GM12864 (cell line): ENCODE measurements at places on chromosomes 11 and 22.

- no peak for DNase-seq
These were observed 79.0 kb downstream of the APIP start for GRCh38 chr11:34836958-34837856.

GRCh38 chr22:44412136-44412731 lies 85.8 kb downstream of the RTL6 start:
- DNase-seq = no peak

DNA sequence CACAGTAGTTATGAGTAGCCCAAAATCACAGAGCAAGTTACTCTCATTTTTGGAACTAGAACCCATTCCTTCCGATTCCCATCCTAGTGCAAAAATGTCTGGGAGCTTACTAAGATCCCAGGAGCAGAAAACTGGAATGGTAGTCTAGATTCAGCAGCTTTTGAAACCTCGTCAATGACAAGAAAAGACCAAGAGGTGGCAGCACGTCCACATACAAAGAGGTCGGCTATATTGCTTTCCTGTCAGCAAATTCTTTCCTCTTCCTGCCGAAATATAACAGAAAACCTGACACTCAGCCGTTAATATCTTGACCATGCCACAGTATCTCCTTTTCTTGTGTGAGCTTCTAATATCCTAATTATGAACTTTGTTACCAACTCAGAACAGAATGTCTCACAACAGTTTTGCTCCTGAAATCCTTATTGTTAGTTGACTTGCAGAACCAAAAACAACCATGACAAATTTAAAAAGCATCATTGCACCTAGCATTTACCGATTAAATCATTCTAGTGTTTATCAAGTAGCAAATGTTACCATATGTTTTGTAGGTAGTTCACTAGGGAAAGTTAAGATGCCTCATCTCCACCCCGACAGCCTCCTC lies 92.8 kb upstream of the OR9G4 start:
- DNase-seq = peak; percentile 10

- no peak for DNase-seq
These were observed 26.7 kb downstream of the SLC5A1 start for GRCh38 chr22:32069579-32070372.

DNA sequence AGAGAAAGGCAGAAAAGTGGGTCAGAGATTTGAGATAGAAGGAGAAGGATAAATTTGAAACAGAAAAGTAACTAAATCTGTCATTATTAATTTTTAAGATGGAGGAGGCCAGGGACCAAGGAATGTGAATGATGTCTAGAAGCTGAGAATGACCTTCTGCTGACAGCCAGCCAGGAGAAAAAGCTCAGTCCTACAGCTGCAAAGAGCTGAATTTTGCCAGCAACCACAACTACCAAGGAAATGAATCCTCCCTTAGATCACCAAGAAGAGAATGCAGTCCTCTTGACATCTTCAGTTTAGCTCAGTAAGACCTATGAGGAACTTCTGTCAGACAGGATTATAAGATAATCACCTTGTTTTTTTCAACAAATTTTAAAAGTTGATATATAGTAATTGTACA lies 538.2 kb downstream of the LRRC4C start:
- DNase-seq = no peak

- no peak for DNase-seq
These were observed 9.8 kb upstream of the MPEG1 start for GRCh38 chr11:59222464-59223060.

DNA sequence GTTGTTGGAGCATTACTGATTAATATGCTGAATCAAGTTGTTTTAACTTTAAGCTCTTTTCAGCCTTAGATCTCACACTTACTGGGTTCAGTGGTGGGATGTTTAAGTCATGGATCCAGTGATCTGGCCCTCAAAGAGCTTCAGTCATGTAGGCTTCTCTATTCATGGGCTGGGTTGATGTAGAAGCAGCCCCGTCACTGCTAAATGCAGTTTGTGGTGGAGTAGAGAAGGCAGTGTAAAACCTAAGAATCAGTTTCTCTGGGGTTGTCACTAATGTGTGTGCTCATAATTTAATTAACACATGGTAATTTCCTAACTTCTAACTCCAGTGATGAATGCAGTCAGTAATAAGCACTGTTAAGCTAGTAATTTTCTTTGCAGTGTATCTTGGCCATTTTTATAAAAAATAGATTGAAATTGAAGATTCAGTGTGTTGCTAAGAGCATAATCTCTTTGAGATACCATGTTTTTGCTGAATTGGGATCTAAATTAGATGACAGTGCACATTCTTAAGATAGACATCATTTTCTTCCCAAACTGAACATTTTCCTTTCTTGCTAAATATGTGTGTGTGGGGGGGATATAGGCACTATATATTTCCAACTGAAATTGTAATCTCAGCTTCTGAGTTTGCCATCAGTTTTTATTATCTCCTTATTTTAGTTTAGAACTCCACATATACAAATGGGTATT lies 9.0 kb downstream of the SPCS2 start:
- no peak for DNase-seq

DNA sequence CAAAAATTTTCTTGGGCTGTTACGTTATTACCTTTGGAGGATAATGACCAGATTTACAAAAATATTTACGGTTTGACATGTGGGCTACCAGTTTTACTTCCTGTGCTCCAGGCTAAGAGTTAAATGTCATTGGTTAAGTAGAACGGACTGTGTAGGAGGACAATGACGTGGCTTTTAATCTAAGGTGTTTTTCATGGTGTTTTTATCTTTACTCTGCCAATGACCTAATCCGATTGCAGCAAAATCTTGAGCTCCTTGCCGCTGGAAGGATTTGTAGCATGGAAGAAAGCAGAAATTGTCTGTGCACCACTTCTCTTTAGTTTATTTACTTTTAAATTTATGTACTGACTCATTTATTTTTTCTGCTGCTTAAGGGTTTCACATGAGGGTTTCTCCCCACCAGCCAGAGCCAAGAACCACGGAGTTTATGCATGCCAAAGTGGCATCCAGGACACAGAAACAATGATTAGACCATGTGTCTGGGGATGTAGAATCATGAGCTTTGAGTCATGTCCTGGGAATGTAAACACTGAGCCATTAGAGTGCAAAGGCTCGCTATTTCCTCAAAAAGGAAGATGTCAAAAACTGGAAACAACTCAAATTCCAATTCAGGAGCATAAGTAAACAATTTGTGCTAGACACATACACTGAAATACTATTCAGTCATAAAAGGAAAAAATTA lies 1.9 kb upstream of the CARD16 start:
- no peak for DNase-seq

DNA sequence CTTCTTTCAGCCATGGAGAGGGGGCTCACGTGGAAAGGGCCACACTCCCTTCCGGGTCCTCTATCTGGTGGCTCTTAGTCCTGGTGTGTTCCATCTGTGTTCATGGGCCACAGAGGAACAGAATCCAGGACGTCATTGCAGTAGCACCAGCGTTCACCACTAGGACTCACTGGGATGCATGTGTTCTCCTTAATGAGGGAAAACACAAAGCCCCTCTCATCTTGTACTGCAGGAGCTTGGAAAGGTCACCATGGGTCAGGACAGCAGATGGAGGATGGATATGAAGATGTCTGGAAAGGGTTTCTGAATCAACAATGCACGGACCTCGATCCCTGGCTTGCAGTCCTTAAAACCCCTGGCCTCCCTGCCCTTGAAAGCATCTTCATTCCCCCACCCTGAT lies 113.8 kb upstream of the THY1 start:
- no peak for DNase-seq

DNA sequence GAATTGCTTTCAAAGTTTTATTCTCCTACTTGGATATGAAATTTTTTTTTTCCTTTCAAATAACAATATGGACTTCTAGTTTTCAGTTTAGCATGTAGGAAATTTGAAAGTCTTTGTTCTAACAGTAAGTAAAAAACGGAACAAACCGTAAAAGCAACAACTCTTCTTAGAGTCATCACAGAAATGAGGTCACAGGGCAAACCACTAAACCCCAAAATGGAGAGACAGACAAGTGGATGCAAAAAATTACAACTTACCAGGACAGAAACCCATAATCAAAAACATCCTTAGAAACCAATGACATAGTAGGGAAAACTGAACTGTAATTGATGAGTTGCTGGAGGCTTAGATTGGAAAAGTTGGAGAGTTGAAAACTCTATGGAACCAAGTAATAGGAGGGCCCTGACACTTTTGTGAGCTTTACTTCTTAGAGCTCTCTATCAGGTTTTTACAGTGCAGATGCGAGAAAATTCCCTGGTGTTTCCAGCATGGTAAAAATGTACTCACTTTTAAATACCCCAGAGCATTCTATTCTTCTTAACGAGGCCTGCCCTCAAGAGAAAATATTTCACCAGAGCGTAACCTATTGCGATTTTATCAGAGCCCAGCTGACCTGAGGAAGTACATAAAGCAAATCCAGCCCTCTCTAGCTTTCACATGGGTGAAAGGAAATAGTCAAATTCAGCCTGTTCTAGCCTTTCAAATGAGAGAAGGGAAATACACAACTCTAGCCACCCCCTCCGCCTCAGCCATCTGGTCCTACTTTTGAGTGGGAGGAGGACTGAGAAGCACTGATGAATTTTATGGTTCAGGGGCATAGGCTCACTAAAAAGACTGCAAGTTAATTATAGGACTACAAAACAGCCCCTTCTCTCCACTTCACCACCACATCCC lies 39.1 kb downstream of the CASP12 start:
- DNase-seq = no peak

GRCh38 chr11:11280826-11281225 lies 72.2 kb downstream of the CSNK2A3 start:
- no peak for DNase-seq

DNA sequence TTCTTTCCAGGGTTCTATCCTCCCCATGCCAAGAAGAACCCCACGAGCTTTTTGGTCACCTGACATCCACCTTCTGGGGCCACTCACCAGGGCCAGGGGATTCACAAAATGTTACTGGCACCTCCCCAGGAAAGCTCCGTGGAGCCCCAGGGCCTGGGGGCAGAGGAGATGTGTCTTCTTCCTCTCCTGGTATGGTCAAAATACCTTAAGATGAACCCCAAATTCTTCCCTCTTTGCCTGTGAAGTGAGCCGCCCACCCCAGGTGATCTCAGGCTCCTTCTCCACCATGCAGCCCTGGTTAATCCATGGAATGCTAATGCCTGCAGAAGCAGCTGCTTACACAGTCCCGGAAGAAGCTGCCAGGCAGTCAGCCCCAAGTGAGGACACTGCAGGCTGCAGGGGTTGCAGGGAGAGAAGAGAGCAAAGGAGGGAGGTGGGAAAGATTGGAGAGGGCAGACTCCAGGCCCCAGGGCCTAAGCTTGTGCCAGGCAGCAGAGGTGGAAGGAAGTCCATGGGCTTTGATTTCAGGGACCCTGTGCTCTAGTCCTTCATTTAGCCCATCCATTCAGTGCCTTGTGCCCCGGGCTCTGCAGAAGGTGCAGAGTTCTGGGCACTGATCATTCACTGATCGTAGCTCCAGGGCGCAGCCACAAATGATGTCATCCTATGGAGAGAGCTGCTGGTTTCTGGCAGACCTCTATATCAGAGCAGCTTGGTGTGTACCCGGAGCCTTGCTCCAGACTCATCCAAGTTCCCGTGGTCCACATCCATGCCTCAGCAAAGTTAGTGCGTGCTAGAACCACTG lies 127.9 kb upstream of the NECTIN1 start:
- DNase-seq = no peak

GRCh38 chr22:23144932-23145877 lies at the start of gene RAB36:
RAB36 (plus strand) TSS chr22:23145477; CDS start chr22:23146617, 1,140 bp downstream.
- peak; percentile 79 for DNase-seq

DNA sequence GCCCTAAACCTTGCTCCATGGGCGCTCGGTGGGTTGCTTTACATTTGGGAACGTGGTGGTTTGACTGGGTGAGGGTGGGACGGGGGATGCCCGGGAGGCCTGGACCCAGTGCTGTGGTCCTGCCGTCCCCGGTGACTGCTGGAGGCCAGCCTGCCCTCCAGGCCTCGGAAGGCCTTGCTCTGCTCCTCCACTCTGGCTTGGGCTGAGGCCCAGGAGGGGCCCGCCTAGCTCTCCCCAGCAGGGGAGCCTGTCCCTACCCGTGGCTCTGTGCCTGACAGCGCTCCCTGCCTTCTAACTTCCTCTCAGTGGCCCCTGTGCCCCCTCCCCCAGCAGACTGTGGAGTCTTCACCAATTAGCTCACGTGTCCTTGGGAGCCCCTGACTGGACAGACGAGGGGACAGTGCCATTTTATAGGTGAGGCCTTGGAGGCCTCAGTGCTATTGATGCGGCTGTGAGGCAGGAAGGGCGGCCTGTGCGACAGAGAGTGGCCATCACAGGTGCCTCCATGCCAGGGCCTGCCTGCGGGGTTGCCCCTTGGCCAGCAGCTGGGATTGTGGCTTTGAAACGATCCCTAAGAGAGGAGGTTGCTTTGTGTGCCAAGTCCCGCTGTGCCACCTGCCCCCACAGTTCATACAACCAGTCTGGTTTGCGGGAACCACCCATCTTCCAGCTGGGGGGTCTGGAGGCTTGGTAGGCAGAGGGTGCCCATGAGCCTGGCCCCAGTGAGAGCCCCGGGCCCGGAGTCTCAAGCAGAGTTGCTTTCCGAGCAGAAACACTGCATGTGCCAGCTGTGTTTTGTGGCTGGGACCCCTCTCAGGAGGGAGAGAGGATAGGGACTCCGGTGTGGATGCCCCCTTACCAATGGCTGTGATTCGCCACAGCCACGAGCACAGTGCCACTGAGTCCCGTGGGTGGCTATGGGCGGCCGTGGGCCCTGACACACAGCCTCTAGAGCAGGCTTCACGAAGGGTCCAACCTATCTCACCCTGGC lies 17.7 kb downstream of the TPCN2 start:
- DNase-seq = no peak

GRCh38 chr11:30992513-30992849 lies 377.1 kb downstream of the DCDC1 start:
- DNase-seq = no peak

GRCh38 chr11:69320756-69321741 lies 27.1 kb downstream of the MYEOV start:
- no peak for DNase-seq
